Activated CD4-positive, alpha-beta T cell treated with anti-CD3 and anti-CD28 coated beads, Interleukin-2, amount 10 ng/mL, durations not matched to agents 24 days and 14 days (primary cell): ENCODE measurements at places on chromosomes 4 and X. TPM values are rescaled to one million over a fixed set of nuclear protein-coding genes. Genes with fewer than 3 reads are reported as not detected.

GRCh38 chr4:133638751-133639150, 489.7 kb downstream of the PCDH10 start:
- H3K27ac ChIP-seq = no peak overlapping the region
- no peak for DNase-seq
- H3K27me3 ChIP-seq = no peaks in the 10 kb centered on the region
- H3K36me3 ChIP-seq = no peaks in the 10 kb centered on the region
- no peak overlapping the region for H3K4me3 ChIP-seq

DNA sequence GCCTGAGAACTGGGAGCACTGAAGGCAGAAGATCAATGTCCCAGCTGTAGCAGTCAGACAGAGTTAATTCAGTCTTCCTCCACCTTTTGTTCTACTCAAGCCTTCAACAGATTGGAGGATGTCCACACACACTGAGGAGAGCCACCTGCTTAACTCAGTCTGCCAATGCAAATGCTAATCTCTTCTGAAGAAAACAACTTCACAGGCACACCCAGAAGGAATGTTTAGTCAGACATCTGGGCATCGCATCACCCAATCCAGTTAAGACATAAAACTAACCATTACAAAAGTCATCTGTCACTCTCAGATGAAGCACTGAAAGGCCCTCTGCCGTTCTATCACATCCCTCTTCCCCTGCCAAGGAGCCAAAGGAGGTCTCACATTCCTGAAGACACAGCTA, 173.7 kb downstream of the CENPC start:
- no peak for DNase-seq
- no peak overlapping the region for H3K27ac ChIP-seq
- no peaks in the 10 kb centered on the region for H3K27me3 ChIP-seq
- H3K4me1 ChIP-seq = no peaks in the 10 kb centered on the region
- no peaks in the 10 kb centered on the region for H3K36me3 ChIP-seq

- H3K4me3 ChIP-seq = no peak overlapping the region
- no peak overlapping the region for H3K27ac ChIP-seq
- no peak for DNase-seq
Observed at GRCh38 chrX:48001260-48001659, 2.5 kb downstream of the ZNF182 start.

GRCh38 chrX:109623997-109624396, 975 bp downstream of the KCNE5 start:
- DNase-seq = no peak
- H3K27me3 ChIP-seq = no peaks in the 10 kb centered on the region
- H3K4me1 ChIP-seq = peaks cover 6% of the 10 kb centered on the region
- no peak overlapping the region for H3K27ac ChIP-seq
- no peak overlapping the region for H3K4me3 ChIP-seq

- no peaks in the 10 kb centered on the region for H3K27me3 ChIP-seq
- no peak for DNase-seq
- peaks cover 39% of the 10 kb centered on the region for H3K4me1 ChIP-seq
- H3K4me3 ChIP-seq = peak overlapping the region; percentile 39
- no peaks in the 10 kb centered on the region for H3K36me3 ChIP-seq
Observed at GRCh38 chrX:24468245-24468644, 3.2 kb downstream of the PDK3 start.

DNA sequence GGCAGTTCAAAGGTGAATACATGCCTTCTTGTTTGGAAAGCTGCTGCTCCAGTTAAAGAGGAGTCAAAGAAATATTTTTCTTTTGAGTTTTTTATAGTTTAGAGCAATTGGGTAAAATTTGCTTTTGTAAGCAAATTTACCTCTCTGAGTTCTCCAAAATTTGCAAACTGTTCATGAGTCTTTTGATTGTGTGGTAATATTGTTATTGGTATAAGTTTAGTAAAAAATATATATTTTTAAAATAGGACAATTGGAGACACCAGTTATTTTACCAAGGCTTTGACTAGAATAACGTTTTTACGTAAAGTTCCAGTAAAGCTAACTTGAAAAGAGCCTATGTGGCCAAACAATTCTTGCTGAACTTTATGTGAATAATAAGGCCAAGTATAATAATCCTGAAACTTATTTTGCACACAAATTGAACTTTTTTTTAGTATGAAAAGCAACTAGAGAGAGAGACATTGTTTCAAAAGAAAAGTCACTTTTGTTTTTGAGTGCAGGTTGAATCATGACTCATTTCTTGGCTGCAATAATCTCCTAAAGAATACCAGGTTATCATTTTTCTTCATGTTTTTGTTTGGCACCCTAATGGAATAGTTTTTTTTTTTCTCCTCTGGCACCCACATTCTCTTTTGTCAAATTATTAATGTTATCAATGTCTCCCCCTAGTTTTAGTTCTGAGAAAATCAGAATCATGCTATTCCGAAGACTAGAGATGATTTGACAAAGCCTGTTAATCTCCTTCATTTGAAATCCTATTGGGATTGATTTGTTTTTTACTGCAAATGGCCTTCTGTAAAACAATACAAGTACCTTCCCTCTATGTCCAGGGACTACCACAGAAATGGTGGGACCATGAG, 57.1 kb downstream of the UGT2B10 start:
- H3K4me1 ChIP-seq = no peaks in the 10 kb centered on the region
- no peak overlapping the region for H3K27ac ChIP-seq
- no peaks in the 10 kb centered on the region for H3K36me3 ChIP-seq
- no peaks in the 10 kb centered on the region for H3K27me3 ChIP-seq

GRCh38 chrX:49308604-49309269, 5.3 kb downstream of the GAGE10 start:
- H3K4me3 ChIP-seq = peak overlapping the region; percentile 85
- H3K4me1 ChIP-seq = peaks cover 16% of the 10 kb centered on the region
- H3K27me3 ChIP-seq = peaks cover 5% of the 10 kb centered on the region

GRCh38 chrX:52979568-52979967, 21.2 kb upstream of the FAM156A start:
- DNase-seq = no peak
- no peak overlapping the region for H3K4me3 ChIP-seq
- H3K27ac ChIP-seq = no peak overlapping the region
- no peaks in the 10 kb centered on the region for H3K36me3 ChIP-seq
- H3K4me1 ChIP-seq = no peaks in the 10 kb centered on the region
- H3K27me3 ChIP-seq = no peaks in the 10 kb centered on the region

- no peak overlapping the region for H3K27ac ChIP-seq
- H3K4me1 ChIP-seq = no peaks in the 10 kb centered on the region
- peaks cover 7% of the 10 kb centered on the region for H3K36me3 ChIP-seq
- no peaks in the 10 kb centered on the region for H3K27me3 ChIP-seq
Observed at GRCh38 chr4:656436-657337, 17.4 kb downstream of the ATP5ME start.

DNA sequence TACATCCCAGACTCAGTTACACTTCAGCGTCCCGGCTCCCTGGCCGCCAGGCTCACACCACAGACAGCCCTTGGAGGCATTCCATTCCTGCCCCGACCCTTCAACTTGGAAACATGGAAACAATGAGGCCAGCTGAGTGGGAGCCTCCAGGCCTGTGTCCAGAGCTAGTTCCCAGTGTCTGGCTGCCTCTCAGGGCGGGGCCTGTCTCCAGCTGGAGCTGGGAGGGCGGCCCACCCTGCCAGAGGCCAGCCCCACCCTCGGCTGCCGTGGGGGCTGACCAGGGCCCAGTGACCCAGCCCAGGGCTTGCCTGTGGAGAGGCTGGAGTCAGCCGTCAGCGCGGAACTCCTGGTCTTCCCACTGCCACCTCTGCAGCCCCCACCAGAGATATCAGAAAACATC, 37.4 kb upstream of the SPON2 start:
- no peak overlapping the region for H3K27ac ChIP-seq
- no peak for DNase-seq
- no peaks in the 10 kb centered on the region for H3K27me3 ChIP-seq
- no peak overlapping the region for H3K4me3 ChIP-seq
- H3K36me3 ChIP-seq = peaks cover 11% of the 10 kb centered on the region
- H3K4me1 ChIP-seq = no peaks in the 10 kb centered on the region

DNA sequence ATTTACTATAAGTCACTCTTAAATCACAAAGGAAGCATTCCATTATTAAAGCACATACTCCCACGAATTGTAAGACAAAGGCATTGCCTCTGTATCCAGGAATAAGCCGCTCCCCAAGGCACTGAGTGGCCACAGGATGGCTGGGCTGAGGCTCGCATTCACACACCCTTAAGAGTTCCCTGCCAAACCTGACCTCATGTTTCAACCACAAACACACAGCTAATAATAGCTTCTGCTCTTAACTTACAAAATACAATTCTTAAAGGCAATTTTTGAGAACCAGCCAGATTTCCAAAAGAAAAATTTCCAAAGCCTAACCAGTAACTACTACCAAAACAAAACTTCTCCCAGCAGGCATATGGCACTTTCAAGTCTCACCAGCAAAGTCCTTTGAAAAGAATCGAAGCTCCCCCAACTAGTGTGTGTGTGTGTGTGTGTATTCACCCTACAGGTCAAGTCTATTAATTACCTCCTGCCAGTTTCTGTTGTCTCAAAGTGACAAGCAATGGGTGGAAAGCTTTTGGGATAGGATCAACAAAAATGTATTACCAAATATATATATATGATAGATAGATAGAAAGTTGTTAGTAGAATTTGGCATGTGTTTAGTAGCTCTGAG, 36.0 kb downstream of the ARHGAP6 start:
- H3K27me3 ChIP-seq = peaks cover 2% of the 10 kb centered on the region
- no peaks in the 10 kb centered on the region for H3K4me1 ChIP-seq
- H3K27ac ChIP-seq = no peak overlapping the region
- DNase-seq = no peak
- H3K4me3 ChIP-seq = no peak overlapping the region

- no peaks in the 10 kb centered on the region for H3K27me3 ChIP-seq
- no peaks in the 10 kb centered on the region for H3K4me1 ChIP-seq
- H3K4me3 ChIP-seq = no peak overlapping the region
- no peak overlapping the region for H3K27ac ChIP-seq
- no peak for DNase-seq
Observed at GRCh38 chr4:81704461-81704860, 232.8 kb upstream of the RASGEF1B start.

GRCh38 chr4:121551881-121552280, 144.9 kb downstream of the ANXA5 start:
- peaks cover 14% of the 10 kb centered on the region for H3K27me3 ChIP-seq
- H3K4me3 ChIP-seq = no peak overlapping the region
- DNase-seq = no peak
- H3K36me3 ChIP-seq = no peaks in the 10 kb centered on the region

DNA sequence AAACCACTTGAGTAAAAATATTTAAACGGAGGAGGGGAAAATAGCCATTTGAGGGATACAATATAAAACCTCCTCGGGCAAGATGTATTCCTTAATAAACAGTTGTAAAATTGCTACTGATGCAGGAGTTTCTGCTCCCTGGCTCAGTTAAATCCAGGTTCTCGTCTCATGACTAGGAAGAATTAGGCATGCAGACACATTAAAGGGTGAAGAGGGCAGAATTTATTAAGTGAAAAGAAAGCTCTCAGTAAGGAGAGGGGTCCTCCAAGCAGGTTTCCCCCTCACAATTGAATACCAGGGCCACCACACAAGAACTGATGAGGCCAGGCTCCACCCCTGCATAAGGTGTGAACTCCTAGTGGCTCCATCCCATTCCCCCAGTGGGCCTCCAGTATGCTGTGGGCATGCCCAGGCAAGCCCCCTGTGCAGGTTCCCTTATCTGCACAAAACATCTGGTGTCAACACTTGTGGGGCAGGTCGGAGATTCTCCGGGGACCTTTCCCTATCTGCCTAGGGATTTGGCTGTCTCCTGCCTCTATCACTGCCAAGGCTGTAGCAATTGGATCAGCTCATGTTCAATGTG, 80.4 kb downstream of the HS6ST2 start:
- no peaks in the 10 kb centered on the region for H3K36me3 ChIP-seq
- DNase-seq = no peak
- H3K4me3 ChIP-seq = no peak overlapping the region
- no peak overlapping the region for H3K27ac ChIP-seq
- peaks cover 2% of the 10 kb centered on the region for H3K27me3 ChIP-seq

Gene FAM47E
- not detected in 2 replicates for total RNA-seq

DNA sequence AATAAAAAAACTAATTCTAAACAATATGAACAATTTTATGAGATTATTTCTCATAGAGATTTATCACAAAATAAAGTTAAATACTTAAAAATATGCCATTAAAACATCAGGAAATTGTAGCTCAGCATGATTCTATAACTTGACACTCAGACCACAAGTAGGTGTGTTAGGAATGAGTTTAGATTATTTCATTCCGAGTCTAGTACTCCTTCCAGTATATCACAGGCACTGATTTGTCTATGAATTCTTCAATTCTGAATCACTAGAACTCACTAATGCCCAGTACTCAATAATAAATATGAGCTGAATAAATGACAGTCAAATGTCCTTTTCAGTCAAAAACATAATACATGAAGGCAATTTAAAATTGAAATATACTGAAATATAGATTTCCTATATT, 22.2 kb downstream of the BOD1L1 start:
- no peak for DNase-seq
- no peak overlapping the region for H3K27ac ChIP-seq
- H3K36me3 ChIP-seq = peaks cover 62% of the 10 kb centered on the region
- H3K4me3 ChIP-seq = no peak overlapping the region

DNA sequence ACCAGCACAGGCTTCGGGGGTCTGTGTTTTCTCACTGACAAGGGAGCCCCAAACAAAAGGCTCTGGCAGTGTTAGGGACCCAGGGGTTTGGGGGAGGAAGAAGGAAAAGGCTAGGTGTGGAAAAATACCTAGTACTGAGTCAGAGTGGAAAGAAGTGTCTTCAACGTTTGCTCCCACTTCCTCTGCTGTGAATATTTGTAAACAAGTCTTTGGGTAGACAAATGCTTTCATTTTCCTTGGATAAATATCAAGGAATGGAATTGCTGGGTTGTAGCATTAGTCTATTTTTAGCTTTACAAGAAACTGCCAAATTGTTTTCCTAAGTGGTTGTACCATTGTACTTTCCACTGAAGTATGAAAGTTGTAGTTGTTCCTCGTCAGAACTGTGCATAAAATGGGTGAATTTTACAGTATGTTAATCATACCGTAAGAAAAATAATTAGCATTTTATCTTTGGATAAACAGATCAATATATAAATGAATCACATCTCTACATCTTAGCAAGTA, 17.4 kb downstream of the COL4A5 start:
- no peaks in the 10 kb centered on the region for H3K36me3 ChIP-seq
- no peak overlapping the region for H3K4me3 ChIP-seq
- no peak for DNase-seq
- H3K27me3 ChIP-seq = no peaks in the 10 kb centered on the region

GRCh38 chr4:180625653-180626052, 1617.5 kb upstream of the TENM3 start:
- H3K4me3 ChIP-seq = no peak overlapping the region
- H3K4me1 ChIP-seq = no peaks in the 10 kb centered on the region
- no peak overlapping the region for H3K27ac ChIP-seq
- no peaks in the 10 kb centered on the region for H3K36me3 ChIP-seq

DNA sequence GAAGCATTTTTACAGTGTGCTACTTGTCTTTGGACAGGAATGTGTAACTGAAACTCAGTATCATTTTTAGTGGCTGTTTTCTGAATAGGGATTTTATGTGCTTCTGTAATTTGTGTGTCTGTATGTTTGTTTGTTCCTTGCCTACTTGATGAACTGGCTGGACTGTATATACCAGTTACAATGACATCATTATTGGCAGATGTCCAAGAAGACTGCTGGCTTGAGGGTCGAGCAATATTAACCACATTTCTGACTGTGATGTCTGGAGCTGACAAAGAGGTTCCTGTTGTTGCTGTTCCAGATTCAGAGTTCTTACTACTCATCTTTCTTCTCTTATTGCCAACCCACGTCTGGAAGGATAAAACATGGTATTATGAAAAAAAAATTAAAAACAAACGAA, 33.0 kb downstream of the HDX start:
- no peaks in the 10 kb centered on the region for H3K27me3 ChIP-seq
- no peak for DNase-seq
- no peaks in the 10 kb centered on the region for H3K4me1 ChIP-seq
- no peak overlapping the region for H3K27ac ChIP-seq
- no peak overlapping the region for H3K4me3 ChIP-seq

GRCh38 chr4:88937081-88937480, 119.9 kb downstream of the FAM13A start:
- H3K36me3 ChIP-seq = peaks cover 4% of the 10 kb centered on the region
- no peak for DNase-seq
- H3K27me3 ChIP-seq = no peaks in the 10 kb centered on the region
